Muscle of arm (tissue), 14 donors: ENCODE measurements at places on chromosomes 5 and 9. TPM values are rescaled to one million over a fixed set of nuclear protein-coding genes. Genes with fewer than 3 reads are reported as not detected.

The SMIM33 gene
- not detected for polyA plus RNA-seq

The CARD6 gene
- 2.0 TPM for polyA plus RNA-seq

The BHMT2 gene
- not detected for polyA plus RNA-seq

The SNCB gene
- 0.40 TPM for polyA plus RNA-seq

The IFNA21 gene
- not detected for polyA plus RNA-seq

The CLINT1 gene
- 54.0 TPM for polyA plus RNA-seq

The PLAC8L1 gene
- polyA plus RNA-seq: 0.48 TPM

The FER gene
- polyA plus RNA-seq: 13.3 TPM

The STPG3 gene
- polyA plus RNA-seq: not detected

The SLC9A3 gene
- 2.1 TPM for polyA plus RNA-seq

The SV2C gene
- polyA plus RNA-seq: 0.11 TPM

The INSL6 gene
- 0.78 TPM for polyA plus RNA-seq

The STC2 gene
- polyA plus RNA-seq: 11.6 TPM

The IL9 gene
- not detected for polyA plus RNA-seq
